ENCODE measurements at places on chromosomes 5 and 9.

- peak; percentile 69 for DNase-seq
These were observed 93.4 kb downstream of the RXRA start for GRCh38 chr9:134419684-134420076.

DNA sequence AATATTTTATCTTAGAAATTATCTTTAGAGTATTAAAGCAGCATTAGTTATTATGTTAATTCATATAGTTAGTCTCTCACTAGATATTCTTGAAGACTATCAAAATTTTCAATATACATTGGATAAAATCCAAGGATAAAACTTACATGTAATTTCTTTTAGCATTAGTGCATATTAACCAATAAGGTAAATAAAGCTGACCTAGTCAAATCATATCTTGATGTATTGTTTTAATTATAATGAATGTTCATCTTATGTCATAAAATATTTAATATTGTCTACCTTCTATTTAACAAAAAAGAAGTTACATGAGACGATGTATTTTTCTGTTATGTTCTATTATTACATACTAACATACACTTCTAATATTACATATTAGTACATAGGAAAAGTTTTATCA, 301.7 kb upstream of the DAB2 start:
- no peak for DNase-seq

GRCh38 chr9:111952559-111952958, 55.9 kb downstream of the UGCG start:
- DNase-seq = no peak

- no peak for DNase-seq
These were observed 25.1 kb upstream of the PRDM12 start for GRCh38 chr9:130639124-130639765.

- no peak for DNase-seq
These were observed 32.4 kb upstream of the GAS1 start for GRCh38 chr9:86979657-86980056.

DNA sequence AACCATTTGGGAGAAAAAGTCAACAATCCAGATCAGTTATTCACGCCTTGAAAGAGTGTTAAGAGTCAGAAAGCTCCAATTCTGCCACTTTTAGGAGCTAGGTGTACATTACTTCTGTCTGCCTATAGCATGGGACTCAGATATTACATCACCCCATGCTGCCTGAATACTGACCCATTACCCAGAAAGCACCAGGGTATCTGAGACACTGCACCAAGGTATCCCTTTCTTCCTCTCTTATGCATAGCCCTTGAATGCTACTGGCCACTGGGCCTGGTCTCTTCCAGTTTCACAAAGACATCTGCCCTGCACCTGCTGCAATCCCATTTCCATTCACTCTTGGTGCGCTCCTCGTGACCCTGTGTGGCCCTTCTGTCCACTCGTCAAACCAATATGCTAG, 2.6 kb downstream of the STRBP start:
- DNase-seq = no peak
